AG09309 (cell line): ENCODE measurements at places on chromosomes 3 and 15.
A peak's percentile ranks its signal among the peaks of the same experiment; 100 is the strongest.

GRCh38 chr15:40100947-40101905, 7.5 kb downstream of the BMF start:
- DNase-seq, result no peak

DNA sequence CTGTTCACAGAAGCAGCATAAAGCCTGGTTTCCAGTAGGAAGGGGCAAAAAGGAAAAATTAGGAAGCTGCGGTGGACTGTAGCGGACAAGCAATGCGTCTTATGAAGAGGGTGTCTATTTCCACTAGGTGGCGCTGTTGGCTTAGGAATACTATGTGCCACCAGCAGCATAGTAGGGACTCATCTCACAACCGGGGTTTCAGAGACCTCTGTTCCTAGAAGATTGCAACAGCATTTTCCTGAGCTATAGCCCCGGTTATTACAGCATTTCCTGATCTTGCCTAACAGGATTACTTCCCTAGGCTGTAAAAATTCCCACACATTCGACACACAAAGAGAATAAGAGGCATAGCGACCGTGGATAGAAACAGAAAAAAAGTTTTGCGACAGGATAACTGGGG, 683.0 kb downstream of the TBL1XR1 start:
- peak; percentile 17 for DNase-seq

GRCh38 chr3:9793161-9793781, 389 bp downstream of the ARPC4 start:
- no peak for DNase-seq

GRCh38 chr3:14448756-14449727, 46.6 kb downstream of the SLC6A6 start:
- no peak for DNase-seq
